Cerebellum (tissue), 4 donors: ENCODE measurements at places on chromosomes 7 and 10. TPM values are rescaled to one million over a fixed set of nuclear protein-coding genes. Genes with fewer than 3 reads are reported as not detected.
A peak's percentile ranks its signal among the peaks of the same experiment; 100 is the strongest.

DNA sequence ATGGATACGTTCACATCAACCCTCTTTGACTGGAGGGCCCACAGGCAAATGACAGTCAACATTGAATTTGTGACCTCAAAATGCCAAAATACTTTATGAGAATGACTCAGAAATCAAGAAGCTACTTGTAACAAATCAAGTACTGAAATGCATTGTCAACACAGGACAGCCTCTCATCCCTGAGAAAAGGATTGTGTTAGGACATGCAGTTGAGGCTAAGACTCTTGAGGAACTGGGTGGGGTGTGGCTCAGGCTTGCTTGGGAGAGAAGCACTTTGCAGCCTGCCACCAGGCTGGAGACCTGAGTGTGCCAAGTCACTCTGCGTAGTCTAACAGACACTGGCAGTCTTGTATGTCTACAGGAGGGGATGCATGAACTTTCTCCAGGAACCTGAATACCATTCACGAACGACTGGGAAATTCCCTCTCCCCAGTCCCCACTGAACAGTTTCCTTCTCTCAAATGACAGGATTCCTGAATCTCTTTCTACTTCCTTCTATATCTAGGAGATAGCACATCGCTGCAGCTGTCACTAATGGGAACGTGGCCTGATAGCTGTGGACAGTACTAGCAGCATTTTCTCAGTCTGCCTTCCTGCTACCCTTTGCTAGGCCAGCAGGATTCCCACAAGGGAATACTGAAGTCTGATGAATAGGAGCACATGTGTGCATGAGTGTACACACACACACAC, 3.3 kb upstream of the SMO start:
- no peak for DNase-seq

DNA sequence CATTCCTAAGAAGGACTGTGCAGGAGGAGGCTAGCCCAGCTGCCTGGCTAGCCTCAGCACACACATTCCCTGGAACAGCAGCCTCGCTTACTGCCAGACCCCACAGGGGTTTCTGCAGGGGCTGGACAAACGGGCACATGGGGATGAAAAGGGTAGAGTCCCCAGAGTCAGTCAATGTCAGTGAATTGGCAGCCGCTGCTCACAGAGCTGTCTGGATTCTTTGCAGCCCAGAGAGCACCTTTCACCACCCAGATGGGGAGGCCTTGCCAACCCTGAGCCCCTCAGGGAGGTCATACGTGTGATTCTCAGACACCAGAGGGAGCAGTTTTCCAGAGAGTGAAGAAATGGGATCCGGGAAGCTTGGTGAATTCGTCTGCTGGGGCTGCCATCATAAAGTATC, 143.3 kb downstream of the KCNMA1 start:
- no peak for DNase-seq

DNA sequence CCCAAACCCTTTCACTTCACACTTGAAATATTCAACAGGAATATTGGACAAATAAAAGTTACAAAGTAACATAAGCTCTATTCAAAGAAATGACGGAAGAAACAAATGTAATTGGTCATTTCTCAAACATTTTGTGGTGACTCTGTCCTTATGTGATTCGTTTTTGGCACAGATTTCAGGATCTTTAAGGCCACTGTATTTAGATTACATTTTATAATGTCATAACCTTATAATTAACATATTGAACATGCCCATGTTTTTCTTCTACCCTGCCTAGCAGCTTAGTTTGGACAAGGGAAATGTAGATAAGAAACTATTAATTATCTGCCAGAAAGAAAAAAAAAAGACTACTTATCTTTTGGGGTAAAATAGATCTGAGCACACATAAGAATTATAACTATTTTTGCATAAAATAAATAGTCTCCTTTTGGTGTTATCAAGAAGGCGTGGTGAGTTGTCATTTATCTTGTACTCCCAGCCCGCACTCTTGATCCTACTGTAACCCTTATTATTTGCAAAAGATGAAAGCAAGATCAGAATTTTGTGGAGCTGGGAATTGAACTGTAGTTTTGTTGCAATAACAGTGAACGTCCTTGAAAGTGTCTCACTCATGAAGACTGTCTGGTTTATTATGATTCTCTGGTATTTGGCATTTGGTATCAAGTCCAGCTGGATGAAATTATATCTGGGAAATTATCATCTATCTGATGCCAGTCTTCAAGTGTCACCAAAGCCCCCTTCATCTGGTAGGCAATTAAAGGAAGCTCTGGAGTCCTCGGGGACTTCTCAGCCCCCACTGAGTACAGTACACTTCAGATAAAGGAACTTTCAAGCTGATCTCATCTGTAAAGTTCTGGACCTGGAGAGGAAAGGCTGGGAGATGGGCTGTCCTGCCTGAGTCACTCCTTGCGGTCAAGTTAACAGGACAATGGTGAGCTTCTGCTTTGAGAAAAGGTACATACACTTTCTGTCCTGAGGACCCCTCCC, 175.7 kb upstream of the INHBA start:
- no peak for DNase-seq

- DNase-seq, result no peak
These were observed 4.4 kb downstream of the IFIT3 start for GRCh38 chr10:89332123-89332633.

GRCh38 chr7:142385491-142386340, 127.9 kb upstream of the PRSS58 start:
- DNase-seq, result no peak

- DNase-seq, result no peak
These were observed 7.1 kb downstream of the CPVL start for GRCh38 chr7:29139191-29139590.

GRCh38 chr7:129493555-129493954, 8.8 kb upstream of the SMKR1 start:
- DNase-seq, result no peak

DNA sequence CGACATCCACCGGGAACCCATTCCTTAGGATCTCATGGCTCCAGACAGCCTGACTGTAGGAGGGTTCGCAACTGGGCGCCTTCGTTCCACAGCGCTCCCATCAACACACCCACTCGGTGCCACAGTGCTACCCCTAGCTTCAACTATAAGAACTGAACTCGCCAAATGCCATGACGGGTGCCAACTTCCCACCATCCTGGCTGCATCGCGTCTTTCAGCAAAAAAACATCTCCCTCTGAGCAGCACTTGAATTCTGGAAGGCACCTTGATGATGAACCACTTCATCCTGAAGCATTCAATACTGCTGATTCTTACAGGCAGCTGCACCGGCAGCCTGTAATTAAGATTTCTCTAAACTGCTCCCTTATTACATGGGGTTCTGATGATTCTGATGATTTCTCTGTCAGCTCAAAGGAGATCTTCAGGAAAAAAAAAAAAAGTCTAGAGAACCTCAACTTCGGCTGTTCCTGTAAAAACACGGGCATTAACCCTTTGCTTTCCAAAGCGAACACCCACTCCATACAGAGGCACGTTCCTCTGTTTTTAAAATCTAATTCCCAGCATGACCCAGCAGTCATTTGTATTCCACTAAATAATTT, 1.3 kb downstream of the CYTH3 start:
- DNase-seq, result peak; percentile 59

DNA sequence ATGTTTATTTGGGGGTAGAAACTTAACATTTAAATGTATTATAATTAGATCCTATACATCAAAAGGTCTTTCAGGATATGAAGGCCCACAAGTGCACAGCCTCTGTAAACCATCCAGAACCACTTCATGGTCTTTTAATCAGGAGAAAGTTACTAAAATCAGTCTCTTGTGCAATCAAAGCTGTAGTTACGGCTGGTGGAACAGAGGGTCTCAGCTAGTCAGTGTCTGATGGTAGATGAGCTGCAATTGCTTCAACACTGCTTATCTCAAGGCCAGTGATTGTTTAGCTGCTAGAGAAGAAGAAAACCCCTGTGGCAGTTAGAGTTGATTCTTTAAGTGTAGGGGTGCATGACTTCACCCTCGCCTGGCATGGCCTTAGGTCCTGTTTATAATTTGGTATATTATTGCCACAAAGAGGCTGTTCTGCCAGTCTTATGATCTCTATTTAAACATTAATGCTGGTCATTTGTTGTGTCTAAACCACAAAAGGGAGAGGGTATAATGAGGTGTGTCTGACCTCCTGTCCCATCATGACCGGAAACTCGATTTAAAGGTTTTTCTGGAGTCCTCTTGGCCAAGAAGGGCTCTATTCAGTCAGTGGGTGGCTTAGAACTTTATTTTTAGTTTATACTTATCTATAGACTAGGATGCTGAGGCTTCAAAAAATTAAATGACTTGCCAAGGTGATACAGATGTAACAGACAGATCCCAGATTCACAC, 21.3 kb downstream of the MSRB2 start:
- no peak for DNase-seq

DNA sequence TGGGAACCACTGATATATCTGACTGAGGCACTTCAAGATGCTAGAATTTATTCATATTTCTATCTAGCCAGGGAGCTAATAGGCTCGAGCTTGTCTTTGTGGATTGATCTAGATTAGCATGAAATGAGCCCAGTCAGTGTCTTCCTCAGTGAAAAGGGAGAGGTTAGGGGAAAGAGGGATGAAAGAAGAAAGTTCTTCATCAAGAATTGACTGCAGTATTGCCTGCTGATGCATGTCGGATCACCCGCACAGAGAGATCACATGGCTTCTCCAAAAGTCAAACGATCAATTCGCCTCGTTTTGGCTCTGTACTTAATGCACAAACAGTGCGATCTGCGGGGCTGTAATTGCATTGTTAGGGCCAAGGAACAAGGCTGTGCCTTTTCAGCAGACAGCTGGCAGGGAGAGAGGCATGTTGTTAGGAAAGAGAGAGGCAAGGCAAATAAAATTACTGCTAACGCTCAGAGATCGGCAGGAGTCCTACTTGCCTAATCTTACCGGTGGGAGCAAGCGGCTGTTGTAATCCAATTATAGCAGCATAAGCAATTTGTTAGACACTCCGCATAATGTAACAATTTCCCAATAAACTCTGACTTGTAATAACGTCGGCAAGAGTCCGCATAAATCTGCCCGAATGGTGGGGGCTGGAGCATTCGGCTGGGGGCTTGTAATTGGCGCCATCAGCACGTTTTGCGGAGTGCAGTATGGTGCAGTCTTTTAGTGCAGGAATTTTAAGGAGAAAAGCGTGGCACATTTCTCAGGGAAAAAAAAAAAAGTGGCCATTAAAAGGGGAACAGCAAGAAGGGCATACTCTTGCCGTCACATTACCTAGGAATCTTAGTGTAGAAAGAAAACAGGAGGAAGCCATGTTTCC, 102.1 kb downstream of the POLL start:
- peak; percentile 47 for DNase-seq

DNA sequence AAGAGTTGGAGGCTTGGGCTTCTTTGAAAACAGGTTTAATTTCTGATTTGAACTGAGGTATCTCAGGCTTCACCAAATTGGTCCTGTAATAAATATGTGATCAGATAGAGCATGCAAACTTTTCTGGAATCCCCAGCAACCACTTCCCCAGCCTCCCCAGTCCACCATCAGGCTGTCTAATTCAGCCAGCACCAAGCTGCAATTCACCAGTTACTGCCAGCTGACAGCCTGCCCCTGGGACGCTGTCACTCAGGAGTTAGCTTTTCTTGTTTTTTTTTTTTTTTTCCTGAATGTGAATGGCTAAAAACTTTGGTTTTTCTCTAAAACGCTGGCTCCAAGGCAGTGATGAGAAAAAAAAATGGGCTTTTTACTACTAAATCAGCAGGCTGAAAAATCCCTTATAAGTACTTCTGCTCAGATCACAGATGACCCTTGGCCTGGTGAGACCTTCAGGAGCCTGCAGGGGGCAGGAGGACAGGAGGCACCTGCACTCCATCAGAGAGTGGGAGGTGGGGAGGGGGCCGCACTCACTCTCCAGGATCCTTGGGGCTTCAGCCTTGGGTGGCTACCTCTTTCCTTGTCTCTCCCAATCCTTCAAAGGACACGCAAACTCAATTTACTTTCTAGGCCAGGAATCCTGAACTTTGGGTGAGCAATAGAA, 349.4 kb downstream of the GATA3 start:
- no peak for DNase-seq

- no peak for DNase-seq
These were observed 76.0 kb downstream of the TYW1B start for GRCh38 chr7:72751978-72752377.

- no peak for DNase-seq
These were observed 331.5 kb upstream of the CNTNAP2 start for GRCh38 chr7:145784809-145785780.

- no peak for DNase-seq
These were observed 12.8 kb downstream of the CPA1 start for GRCh38 chr7:130393101-130393561.

- DNase-seq, result no peak
These were observed 70.8 kb downstream of the GRID1 start for GRCh38 chr10:86295791-86296190.

The NXPH1 gene
- total RNA-seq, result 22.4 TPM

The SEC24C gene
- total RNA-seq, result 44.0 TPM

The FAM241B gene
- 11.3 TPM for total RNA-seq

The ACBD7 gene
- total RNA-seq, result 16.7 TPM

The ADCYAP1R1 gene
- total RNA-seq, result 56.7 TPM

The OR6B1 gene
- total RNA-seq, result not detected

The LIPN gene
- not detected for total RNA-seq

The CFTR gene
- 5.3 TPM for total RNA-seq

The PWWP2B gene
- 4.7 TPM for total RNA-seq
